ENCODE measurements at places on chromosomes 2 and 18.

GRCh38 chr18:75246721-75247610 lies 36.4 kb downstream of the TSHZ1 start:
- DNase-seq: no peak

- no peak for DNase-seq
These were observed 184.4 kb downstream of the KCNS3 start for GRCh38 chr2:18062892-18063291.

GRCh38 chr2:169493360-169493759 lies 14.1 kb downstream of the BBS5 start:
- no peak for DNase-seq

DNA sequence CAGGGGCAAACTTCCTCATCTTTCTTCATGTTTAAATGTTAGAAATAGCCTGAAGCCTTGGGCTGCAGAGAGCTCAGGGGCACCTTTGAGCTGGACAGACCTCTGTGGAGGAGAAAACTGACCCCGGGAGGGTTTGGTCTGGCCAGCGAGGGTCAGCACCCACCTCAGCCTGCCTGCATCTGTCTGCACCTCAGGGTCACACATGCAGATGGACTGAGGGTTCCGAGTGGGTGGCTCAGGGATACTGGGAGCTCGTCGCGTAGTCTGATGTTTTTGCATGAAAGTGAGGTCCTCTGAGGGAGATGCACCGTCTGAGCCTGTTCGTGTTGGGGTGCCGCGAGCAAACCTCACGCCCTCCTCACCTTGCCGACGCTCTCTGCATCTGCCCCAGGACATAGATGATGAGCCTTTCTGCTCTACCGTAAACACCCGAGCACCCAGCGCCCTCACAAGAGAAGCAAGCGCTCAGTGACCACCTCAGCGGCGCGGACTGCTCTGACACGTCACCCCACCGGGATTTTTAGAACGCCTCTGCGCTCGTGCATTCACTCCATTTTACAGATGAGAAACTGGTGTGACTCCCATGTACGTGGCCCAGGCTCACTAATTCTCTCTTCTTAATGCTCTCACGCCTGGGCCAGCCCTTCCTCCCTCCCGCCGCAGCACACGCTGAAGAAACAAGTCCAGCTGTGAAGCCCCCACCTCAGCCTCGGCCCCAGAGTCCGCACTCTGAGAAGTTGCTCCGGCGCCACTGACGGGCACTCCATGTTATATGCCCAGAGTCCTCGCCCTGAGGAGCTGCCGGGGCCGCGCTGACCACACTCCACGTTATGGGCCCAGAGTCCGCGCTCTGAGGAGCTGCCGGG lies 9.5 kb downstream of the KCNG2 start:
- DNase-seq: no peak

DNA sequence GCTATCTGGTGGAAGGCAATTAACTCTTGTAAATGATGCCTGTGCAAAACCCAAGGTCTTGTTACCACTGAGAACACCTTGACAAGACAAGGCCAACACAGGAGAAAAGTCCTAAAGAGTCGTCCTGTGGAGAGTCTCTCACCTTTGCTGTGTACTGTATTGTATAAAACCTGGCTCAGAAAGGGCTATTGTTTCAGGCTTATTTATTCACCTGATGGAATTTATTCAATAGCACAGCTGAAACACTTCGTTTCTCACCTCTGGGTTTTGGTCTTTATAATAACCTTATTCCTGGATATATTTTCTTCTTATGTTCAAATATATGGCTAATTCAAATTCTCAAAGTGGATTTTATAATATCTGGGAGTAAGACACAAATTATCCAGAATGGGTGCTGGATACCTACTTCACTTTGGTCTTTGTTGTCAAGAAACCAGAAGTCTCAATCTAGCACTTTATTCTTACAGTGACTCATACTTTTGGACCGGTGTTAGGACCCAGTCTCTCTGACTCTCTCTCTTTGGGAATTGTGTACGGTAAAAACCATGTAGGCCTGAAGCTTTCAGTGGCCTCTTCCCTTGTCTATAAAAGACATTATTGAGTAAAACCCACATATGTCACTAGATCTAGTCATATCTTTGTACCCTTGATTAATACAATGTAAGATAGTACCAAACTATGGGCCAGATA lies 16.1 kb upstream of the STAT4 start:
- no peak for DNase-seq

GRCh38 chr2:121386707-121387106 lies 101.7 kb upstream of the TFCP2L1 start:
- DNase-seq: no peak

DNA sequence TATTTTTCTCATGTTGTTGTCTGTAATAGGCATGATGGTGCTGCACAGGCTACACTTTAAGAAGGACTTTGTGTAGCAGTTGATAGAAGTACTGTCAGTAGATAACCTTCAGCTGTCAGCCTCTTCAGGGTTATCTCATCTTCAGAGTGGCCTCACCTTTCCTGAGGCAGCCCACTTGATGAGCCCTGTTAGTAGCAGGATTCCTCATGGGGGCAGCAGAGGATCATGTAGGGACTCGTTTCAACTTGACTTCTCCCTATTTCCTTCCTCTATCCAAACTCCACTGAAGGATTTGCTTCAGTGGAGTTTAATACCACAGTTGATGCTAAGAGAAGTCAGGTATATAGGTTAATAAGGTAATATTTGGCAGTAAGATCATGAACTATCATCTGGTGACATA lies 530.3 kb upstream of the FSIP2 start:
- no peak for DNase-seq

DNA sequence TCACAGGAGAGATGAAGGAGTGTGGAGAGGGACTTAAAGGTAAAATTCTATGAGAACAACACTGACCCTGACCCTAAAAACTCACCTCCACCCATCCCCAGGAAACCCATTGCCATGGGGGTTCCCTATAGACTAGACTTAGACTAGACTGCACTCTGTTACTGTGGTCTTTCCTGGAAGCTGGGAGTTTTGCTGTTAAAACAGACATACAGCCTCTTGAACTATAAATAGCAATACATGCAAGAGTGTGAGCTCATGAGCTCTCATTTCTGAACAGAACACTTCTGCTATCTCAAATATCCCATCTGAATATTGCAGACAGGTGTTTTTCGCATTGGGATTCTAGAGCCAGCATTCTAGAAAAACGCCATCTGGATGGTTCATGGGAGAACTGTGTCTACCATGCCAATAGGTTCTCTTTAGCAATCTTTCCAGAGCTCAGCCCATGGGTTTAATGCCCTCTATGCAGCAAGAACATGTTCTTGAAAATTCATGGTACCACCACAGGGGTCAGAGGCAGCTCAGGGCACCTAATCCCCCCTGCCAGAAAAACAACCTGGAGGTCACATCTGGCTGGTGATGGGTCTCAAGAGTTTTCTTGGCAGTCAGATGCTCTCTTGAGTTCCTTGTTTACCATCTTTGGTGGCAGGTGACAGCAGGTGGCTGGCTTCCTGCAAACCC lies 51.9 kb downstream of the SLC14A2 start:
- DNase-seq: no peak

- no peak for DNase-seq
These were observed 87.1 kb downstream of the CDH20 start for GRCh38 chr18:61420218-61420885.

GRCh38 chr2:113965644-113966043 lies 75.8 kb downstream of the ACTR3 start:
- DNase-seq: peak; percentile 41

DNA sequence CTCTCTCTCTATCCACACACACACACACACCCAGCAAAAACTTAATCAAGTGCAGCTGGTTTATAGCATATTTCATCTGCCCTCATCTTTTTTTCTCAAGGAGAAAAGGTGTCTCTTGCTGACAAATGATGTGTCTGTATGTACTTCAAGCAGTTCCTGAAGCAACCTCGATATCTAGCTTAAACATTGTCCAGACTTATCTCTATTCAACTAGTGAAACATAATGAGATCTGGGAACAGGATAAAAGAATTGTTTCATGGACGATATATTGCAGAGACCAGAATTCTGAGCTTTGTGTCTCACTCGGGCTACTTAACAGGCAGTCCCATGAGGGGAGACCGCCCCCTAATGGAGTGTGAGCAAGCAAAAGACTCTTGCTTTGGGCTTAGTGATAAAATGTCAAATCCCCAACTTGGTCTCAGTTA lies 929.2 kb upstream of the SOX11 start:
- DNase-seq: no peak

GRCh38 chr18:57585421-57585820 lies 1.1 kb downstream of the FECH start:
- no peak for DNase-seq

- DNase-seq: no peak
These were observed 28.6 kb upstream of the CLASP1 start for GRCh38 chr2:121677855-121678254.

DNA sequence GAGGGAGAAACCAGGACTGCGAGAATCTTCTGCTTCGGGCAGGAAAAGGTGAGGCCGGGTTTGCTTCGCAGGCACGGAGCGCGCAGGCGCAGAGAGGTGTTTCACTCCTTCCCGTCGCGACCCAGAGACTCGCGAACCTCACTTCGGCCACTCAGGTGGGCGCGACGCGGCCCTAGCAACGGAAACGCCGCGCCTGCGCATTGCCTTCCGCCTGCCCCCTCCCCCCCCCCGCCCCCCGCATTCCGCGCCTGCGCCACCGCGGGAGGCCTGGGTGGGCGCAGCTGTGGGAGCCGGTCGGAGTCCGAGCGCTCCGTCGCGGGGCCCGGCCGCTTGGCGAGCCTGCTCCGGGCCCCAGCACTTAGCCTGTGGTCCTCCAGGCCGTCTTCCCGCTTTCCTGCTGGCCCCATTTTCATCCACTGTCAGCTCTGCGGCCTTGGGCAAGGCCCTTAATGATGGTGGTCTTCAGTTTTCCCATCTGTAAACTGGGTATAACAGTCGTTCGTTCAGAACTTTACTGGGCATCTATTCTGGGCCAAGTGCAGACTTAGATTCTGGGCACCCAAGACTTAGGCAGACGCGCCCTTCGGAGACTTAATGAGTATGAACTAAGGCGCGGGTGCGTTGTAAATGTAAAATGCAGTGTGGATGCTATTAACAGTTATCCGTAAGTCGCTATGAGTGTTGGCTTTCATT lies 62.1 kb upstream of the ACKR3 start:
- DNase-seq: peak; percentile 69

- no peak for DNase-seq
These were observed 61.7 kb downstream of the INPP5D start for GRCh38 chr2:233121856-233122255.

DNA sequence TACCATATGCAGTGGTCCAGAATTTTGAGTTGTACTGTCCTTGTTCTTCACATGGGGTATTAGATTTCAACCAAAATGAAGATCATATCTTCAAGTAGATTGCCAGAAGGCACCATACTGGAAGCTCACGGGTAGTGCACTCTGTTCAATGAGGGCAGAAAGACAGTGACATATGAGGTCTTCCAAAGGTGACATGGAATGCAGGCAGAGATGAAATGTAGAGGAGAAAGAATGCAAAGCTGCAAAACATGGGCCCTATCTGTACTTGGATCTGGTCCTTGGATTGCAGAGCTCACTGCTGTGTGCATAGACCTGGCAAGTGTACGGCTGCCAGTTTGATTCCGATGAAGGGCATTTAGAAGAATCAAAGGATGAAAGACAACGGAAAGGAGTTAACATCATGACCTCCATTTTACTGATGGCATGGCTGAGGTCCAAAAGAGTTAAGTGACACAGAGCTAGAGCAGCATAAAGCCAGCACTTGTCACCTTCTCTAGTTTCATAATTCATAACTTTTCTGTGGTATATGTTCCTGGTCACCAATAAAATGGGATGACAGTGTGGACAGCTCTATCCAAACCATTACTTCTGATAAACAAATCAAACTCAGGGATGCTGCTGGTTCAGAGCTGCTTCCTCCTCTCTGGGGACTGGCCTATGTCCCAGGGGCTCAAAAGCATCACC lies 64.7 kb downstream of the BCL2 start:
- no peak for DNase-seq

DNA sequence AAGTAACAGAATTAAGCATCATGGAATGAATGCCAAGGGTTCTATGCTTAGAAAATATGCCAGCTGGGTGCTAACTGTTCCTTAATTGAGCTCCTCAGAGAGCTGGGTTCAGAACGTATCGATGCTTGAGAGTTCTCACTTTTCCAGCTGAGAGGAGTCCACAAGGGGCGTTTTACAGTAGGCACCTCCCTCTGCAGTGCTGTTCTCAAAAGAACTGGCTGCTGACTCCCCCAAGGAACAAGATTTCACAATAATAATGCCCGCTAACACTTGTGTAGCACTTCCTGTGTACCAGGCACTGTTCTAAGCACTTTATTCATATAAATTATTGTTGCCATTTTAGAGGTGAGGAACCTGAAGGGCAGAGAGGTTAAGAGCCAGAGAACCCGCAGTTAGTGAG lies 18.1 kb upstream of the TMEM237 start:
- DNase-seq: no peak

DNA sequence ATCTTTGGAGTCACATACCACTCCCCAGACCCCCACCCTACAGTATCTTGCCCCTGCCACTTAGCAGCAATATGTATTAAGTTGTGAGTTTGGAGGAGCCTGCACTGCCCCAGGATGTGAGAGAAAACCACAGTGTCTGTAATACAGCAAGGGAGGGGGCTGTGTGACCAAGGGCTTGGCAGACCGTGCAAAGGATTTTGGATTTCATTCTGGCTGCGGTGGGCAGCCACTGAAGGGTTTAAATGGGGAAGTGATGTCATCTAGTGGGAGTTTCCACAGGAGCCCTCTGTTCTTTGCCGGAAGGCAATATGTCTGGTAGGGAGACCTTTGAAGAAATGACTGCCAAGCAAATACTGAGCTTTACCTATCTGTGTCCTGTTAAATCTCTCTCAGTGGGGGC lies 202.4 kb downstream of the FHOD3 start:
- no peak for DNase-seq

DNA sequence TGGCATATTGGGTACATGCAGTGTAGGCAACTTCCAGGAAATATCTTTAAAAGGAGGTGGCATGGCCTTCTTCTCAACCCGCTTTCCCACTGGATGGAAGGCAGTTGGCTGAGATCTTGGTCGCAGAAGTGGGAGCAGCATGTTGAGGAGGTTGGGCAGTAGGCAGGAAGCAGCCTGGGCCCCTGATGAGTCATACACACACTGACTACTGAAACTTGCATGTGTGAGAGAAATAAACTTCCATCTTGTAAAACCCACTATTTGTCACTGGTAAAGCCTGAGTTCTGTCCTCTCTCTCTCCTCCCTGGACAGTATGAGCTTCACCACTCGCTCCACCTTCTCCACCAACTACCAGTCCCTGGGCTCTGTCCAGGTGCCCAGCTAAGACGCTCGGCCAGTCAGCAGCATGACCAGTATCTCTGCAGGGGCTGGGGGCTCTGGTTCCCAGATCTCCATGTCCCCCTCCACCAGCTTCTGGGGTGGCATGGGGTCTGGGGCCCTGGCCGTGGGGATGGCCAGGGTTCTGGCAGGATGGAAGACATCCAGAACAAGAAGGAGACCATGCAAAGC lies 233.8 kb upstream of the SPRED2 start:
- peak; percentile 4 for DNase-seq

GRCh38 chr2:15223887-15224286 lies 337.2 kb downstream of the NBAS start:
- DNase-seq: no peak

GRCh38 chr18:46152436-46152807 lies 48.2 kb downstream of the HAUS1 start:
- no peak for DNase-seq

GRCh38 chr2:30978044-30978443 lies 160.2 kb downstream of the GALNT14 start:
- DNase-seq: peak; percentile 19
